ENCODE measurements at places on chromosomes 16 and 17.
A peak's percentile ranks its signal among the peaks of the same experiment; 100 is the strongest.

DNA sequence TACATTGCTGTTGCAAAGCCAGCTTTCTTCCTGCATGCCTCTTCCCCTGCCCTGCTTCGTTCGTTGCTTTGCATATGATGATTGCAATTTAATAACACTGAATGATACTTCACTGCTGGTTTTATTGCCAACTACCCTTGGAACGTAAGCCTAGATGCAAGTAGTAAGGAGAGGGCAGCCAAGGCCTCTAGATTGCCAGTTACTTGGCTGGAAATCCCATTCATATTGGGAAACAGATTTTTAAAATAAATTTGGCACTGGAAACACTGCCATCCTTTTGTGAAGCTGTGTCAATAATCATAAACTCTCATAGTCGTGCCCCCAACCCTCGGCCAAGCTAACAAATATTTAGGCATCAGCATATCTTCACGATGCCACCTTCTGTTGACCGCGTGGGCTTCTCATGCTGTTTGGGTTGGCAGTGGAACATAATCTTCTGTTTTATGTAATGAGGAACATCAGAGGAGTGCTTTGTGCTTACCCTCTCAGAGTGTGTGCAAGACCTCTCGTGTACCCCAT lies 86.5 kb downstream of the MAP2K6 start:
- DNase-seq, result no peak

GRCh38 chr16:88830258-88830657 lies 18.5 kb upstream of the APRT start:
- no peak for DNase-seq

- peak; percentile 35 for DNase-seq
Observed at GRCh38 chr17:81917565-81918332, at the start of gene SIRT7. Gene SIRT7, minus strand, starts transcription at chr17:81918176. Its CDS starts 45 bp downstream, at chr17:81918131.

DNA sequence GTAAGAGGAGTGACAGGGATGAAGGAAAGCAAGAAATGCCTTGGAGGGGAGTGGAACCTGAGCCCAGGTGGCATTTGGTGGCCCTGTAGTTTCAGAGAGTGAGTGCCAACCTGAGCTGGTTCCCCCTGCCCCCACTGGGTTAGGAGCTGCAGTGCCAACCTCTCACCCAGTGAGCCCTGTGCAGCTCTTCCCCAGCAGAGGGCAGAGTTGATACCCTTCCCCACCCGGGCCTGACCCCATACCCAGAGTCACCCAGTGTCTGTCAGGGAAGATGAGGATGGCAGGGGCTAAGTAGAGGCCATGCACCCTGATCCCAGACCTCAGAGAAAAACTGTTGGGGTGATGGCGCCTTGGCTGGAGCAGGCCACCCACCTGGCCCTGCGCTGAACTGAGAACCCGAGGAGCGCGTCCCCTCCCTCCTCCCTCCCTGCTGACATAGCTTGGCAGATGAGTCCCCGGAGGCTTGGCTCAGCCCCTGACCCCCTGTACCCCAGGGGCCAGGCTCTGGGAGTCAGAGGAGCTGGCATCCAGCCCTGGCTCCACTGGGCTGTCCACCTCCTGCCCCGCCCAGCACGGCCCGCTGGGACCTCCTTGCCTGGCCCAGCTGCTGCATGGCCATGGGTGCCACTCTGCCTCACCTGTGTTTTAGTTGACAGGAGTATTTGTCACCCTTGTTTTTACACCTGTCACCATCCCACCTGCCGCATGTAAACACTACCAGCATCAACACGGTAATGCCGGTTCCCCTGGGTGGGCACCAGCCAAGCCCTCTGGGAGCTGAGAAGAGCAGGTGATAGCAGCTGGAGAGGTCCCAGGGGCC lies 113.9 kb downstream of the AMFR start:
- DNase-seq, result no peak

DNA sequence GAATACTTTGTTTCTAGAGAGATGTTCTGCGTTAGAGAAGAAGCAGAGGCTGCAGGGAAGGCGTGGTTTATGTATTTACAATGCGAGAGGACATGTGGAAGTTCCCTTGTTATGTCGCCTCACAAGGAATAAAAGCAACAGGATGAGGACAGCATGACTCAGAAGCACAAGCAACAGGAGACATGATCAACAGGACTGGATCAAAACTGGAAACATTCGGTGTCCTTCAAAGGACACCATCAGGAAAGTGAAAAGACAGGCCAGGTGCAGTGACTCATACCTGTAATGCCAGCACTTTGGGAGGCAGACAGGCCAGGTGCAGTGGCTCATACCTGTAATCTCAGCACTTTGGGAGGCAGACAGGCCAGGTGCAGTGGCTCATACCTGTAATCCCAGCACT lies 52.6 kb downstream of the CCDC57 start:
- DNase-seq, result no peak

GRCh38 chr17:39769974-39770587 lies 32.3 kb downstream of the GRB7 start:
- no peak for DNase-seq

- DNase-seq, result no peak
Observed at GRCh38 chr17:74307984-74308773, 17.8 kb upstream of the KIF19 start.

GRCh38 chr16:81130126-81130525 lies 33.9 kb upstream of the GCSH start:
- no peak for DNase-seq

DNA sequence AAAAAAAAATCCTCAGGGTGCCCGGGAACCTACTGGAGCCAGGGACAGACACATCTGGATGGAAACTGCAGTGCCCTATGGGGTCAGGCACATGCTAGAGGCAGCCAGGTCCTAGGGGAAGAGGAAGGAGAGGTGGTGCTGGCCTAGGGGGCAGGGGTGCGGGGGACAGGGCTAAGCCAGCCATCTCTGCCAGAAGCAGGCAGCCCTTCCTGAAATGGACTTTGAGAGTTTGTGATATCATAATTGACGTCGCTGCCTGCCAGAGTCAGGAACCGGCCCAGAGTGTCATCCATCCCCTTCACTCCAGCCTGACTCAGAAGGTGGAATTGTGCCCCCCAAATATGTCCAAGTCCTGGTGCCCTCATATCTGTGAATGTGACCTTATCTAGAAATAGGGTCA lies 25.0 kb upstream of the BAHCC1 start:
- DNase-seq, result no peak

Measured in GM04504 (cell line).